ENCODE measurements at places on chromosomes 4 and X.

DNA sequence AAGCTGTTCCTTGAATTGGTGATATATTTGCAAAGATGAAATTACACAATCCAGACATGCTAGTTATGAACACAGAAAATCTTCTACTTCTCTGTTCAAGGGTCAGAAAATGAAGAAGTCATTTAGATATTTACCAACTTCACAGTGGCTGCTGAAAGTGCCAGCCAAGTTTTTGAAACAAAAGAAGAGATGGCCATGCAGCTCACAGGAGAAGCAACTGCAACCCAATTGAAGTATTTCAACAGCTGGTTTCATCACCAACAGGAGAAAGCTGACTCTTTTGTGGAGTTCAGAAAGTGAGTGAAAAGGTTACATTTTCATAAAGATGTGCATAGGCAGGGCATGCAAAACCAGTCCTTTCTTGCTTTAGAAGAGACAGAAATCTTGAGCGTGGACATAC lies 70.1 kb upstream of the LSM6 start:
- no peak for DNase-seq

- DNase-seq: no peak
Measured at GRCh38 chrX:638482-639131, 8.0 kb downstream of the SHOX start.

- no peak for DNase-seq
Measured at GRCh38 chr4:67234296-67234695, 311.0 kb downstream of the CENPC start.

DNA sequence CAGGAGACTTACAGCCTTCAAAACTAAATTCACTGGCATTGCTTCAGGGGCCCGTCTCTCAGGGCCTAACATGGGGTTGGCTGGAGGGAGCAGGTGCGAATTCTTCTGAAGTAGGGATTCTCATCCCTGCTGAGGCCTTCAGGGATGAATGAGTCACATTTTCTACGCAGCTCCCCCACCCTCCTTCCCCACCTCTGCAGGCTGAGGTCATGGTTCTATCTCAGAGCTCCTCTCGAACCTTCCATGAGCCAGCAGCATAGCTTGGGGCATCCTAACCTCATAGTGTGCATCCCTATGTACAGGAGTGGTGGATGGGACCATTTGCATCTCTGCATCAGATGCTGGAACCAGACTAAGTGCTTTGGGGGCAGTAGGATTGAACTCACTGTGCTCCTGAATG lies 309.2 kb downstream of the EVC2 start:
- no peak for DNase-seq

GRCh38 chr4:86032476-86033022 lies 327.3 kb downstream of the MAPK10 start:
- DNase-seq: no peak

- DNase-seq: no peak
Measured at GRCh38 chr4:16119981-16120380, 36.2 kb upstream of the PROM1 start.

DNA sequence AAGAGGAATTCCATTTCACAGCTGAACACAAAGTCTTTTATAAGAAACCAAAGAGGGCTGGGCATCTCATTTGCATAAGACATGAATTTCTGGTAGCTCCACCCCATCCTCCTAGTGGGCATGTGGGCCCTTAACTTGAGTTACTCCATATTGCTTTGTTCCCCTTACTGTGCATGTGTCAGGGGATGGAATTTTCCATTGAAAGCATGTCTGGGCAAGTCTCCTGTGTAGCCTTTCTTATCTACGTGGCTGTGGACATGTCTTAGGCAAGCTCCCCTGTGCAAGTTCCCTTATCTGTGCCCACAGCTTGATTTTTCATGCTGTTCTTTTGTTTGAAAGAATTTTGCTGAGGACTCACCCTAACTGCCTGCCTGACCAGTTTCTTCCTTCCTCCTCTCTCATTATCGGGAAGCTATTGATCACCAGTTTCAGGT lies 123.5 kb upstream of the JADE1 start:
- DNase-seq: no peak

GRCh38 chr4:117965622-117966021 lies 68.7 kb upstream of the NDST3 start:
- DNase-seq: no peak

DNA sequence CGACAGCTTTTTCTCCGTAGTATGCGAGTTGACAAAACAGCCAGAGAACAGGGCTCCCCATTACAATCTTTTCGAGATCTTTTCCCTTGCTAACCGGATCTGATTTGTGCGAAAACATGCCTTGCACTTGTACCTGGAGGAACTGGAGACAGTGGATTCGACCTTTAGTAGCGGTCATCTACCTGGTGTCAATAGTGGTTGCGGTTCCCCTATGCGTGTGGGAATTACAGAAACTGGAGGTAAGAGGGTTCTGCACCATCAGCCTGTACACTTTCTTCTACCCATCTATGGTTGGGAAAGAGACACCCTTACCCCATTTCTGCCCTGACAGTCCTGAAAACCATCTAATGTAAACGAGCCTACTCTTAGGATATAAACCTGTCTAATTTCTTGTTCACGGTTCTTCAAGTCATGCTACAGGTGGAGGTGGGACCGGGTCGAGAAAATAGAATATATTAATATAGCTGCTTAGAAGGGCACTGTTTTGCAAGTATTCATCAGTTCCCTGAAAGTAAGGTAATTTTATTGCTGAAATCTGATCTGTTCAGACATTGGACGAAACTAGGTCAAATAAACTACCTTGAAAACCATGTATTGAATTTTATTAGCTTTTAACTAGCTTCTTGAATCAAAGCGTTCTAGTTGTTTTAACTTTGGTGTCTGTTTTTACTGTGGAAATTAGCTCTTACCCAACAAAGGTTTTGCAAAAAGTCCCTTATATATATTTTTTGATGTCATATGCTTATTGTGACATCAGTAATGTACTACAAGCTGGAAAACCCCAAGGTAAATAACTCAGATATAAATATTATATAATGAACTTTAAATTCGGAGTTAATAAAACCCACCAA lies 869 bp downstream of the TMEM184C start:
- no peak for DNase-seq

GRCh38 chr4:86961116-86961515 lies 26.3 kb downstream of the AFF1 start:
- DNase-seq: no peak

DNA sequence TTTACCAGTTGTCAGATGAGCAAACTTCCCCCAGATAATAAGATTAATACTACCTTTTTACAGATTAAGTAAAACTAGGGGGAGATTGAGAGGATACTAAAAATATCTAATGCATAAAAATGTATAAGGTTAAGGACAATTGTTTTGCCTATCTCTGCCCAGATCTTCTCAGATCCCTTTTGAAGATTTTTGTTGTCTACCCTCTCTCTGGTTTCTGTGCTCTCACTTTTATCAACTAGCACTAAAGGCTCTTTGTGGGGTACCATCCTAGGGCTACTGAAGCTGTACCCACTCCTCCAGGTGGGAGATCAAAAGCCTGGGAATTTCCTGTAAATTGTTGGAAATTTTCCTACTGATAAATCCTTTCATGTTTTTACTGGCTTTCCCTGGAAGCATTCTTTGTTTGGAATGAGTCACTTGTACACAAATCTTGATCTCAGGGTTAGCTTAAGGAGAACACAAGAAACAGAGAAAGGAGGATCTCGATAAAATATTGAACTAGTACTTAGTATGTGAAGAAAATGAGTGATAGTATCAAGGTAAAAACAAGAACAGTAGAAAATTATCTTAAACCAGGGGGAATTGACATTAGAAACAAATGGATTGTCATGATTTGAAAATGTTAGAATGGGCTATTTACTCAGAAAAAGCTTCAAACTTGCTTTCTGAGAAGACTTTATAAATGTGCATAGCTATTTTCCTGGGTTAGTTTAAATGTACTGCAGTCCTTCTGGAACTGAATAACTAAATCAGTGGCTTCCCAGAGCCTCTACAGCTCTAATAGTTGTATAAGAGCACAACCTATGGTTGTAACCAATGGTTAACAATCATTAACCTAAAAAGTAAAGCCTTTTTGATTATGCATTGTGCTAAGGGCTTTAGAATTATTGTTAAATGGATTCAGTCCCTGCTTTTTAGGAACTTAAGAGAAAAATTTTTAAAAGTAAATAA lies 679.9 kb upstream of the MAGEB2 start:
- no peak for DNase-seq

DNA sequence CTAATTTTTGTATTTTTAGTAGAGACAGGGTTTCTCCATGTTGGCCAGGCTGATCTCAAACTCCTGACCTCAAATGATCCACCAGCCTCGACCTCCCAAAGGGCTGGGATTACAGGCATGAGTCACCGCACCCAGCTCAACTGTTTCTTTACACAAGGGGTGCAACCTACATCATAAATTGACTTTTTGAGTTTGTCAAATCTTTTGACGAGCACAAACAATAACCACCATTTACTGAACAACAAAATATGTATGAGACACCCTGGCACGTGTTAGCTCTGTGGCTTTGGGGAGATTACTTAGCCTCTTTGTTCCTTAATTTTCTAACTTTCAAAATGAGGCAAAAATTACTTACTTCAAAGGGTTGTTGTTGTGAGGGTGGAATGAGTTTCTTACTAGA lies 23.5 kb upstream of the SLC34A2 start:
- no peak for DNase-seq
